ENCODE measurements at places on chromosomes 11 and 22. TPM values are rescaled to one million over a fixed set of nuclear protein-coding genes. Genes with fewer than 3 reads are reported as not detected.

PGA3 gene
- not detected for total RNA-seq

CSNK2A3 gene
- total RNA-seq: 1.7 TPM

CD3G gene
- total RNA-seq: not detected

CCDC15 gene
- total RNA-seq: 0.53 TPM

TMEM45B gene
- 0.07 TPM for total RNA-seq

OR4X1 gene
- not detected for total RNA-seq
